ENCODE measurements at places on chromosomes 6 and 20. TPM values are rescaled to one million over a fixed set of nuclear protein-coding genes. Genes with fewer than 3 reads are reported as not detected.

Gene CST5
- not detected for total RNA-seq

DNA sequence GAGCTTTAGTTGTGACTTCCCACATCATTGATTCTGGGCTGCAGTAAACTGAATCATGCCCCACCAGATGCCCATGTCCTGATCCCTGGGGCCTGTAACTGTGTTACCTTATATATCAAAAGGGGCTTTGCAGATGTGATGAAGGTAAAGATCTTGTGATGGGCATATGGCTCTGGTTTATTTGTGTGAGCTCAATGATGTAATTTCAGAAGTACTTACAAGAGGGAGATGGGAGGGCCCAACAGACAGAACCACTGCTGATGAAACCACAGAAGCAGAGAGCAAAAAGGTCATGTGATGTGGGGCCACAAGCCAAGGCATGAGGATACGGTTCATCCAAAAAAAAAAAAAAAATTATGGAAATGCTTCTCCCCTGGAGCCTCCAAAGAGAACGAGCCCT is 118.7 kb downstream of the TOX2 start:
- H3K36me3 ChIP-seq: no peaks in the 10 kb centered on the region
- H3K4me3 ChIP-seq: no peak overlapping the region
- peaks cover 3% of the 10 kb centered on the region for H3K27me3 ChIP-seq

DNA sequence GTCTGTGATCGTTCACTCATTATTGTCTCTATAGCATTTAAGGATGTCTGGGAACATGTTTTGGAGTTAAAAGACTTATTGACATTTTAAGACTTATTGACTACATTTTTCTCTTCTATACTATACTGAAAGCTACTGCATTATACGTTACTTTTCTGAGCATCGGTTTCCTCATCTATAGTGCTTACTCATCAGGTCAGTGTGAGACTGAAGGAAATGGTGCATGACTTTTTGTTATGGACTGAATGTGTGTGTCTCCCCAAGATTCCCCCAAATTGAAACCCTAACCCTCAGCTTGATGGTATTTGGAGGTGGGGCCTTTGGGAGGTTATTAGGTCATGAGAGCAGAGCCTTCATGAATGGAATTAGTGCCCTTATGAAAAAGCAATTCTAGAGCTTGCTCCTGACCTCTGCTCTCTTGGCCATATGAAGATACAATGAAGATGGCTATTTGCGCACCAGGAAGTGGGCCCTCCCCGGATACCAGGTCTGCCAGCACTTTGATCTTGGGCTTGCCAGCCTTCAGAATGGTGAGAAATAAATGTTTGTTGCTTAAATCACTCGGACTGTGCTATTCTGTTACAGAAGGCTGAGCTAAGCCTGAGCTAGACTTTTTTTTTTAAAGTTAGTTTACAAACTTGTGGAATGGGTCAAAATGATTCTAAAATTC is 243.7 kb upstream of the RREB1 start:
- H3K4me1 ChIP-seq: no peaks in the 10 kb centered on the region
- no peak overlapping the region for H3K27ac ChIP-seq
- no peak overlapping the region for H3K4me3 ChIP-seq

GRCh38 chr20:64092258-64093012 is 8.2 kb upstream of the LKAAEAR1 start:
- no peaks in the 10 kb centered on the region for H3K4me1 ChIP-seq
- DNase-seq: no peak
- no peaks in the 10 kb centered on the region for H3K27me3 ChIP-seq
- H3K27ac ChIP-seq: no peak overlapping the region
- H3K36me3 ChIP-seq: peaks cover 2% of the 10 kb centered on the region

DNA sequence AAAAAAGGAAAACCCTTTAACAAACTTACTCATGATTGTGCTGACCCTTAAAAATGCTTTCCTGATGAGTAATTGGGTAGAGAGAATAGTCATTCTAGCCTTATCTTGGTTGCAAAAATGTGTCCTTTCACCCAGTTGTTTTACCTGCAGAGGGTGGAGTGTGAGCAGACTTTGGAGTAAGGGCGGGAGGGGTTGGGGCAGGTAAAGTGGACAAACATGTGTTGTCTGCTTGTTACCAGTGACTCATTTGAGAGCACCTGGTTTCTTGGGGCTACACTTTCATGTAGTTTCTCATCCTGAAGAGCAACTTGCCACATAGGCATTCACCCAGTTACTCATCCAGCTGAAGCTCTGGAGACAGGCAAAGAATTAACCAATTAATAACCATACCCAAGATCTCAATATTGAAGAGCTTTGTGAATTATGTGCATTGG is 121.1 kb downstream of the TNFRSF21 start:
- H3K36me3 ChIP-seq: no peaks in the 10 kb centered on the region
- H3K4me1 ChIP-seq: no peaks in the 10 kb centered on the region
- peaks cover 6% of the 10 kb centered on the region for H3K27me3 ChIP-seq
- DNase-seq: no peak
- no peak overlapping the region for H3K4me3 ChIP-seq
- H3K27ac ChIP-seq: no peak overlapping the region

DNA sequence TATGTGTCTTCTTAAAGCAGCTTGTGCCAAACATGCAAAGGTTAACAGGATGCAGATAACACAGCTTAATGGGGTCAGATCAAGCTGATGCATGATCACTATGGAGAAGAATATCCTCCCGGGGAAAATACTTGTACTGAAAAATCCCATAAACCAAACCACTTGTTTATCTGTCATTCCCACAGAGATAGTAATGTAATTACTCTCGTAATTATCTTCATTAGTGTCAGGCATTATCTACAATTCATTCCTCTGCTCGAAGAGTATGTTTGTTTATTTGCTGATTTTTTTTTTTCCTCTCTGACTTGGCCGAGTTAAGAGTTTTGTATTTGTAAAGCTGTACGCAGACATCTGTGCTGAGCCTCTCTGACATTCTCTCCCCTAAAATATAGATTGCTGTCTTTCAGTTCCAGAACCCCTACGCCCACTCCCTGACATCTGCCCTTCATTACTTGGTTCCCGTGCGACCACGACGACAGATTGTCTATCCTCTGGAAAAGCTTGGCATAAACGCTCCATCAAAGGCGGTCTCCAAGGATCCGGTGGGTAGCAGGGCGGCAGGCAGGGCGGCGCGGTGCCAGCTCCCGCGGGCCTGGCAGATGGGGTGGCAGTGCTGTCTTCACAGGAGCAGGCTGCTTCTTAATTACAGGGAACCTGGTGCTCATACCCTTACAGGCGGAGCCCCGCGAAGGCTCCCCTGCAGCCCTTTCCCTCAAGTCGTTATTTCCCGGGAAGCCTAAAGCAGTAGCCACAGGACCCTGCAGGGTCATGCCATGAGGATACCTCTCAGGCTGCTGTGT is 147.2 kb downstream of the CFAP61 start:
- H3K27ac ChIP-seq: no peak overlapping the region
- H3K36me3 ChIP-seq: no peaks in the 10 kb centered on the region
- peaks cover 22% of the 10 kb centered on the region for H3K27me3 ChIP-seq
- H3K4me1 ChIP-seq: no peaks in the 10 kb centered on the region
- H3K4me3 ChIP-seq: no peak overlapping the region

DNA sequence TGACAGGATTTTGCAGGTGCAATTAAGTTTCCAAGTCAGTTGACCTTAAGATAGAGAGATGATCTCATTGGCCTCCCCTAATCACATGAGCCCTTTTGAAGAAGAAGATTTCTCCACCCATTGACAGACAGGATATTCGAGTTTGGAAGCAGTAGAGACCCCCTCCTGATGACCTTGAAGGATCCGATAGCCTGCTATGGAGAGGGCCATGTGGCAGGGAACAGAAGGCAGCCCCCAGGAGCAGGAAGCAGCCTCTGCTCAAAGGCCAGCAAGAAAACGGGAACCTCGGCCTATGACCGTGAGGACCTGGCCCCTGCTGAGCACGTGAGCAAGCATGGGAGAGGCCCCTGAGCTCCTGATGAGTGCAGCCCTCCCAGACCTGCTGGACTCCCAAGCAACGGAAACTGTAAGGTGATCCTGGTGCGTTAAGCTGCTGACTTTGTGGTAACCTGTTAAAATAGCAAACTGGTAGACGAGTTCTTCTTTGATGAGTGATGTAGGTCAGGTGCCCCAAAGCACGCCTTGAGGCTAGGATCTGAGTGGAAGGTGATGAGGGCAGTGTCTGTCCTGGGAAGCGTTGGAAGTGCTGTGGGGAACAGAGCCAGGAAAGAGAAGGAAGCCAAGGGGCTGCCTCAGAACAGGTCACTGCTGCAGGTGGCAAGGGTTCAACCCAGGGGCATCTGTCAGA is 18.5 kb upstream of the TUBB2A start:
- no peak overlapping the region for H3K27ac ChIP-seq
- H3K4me1 ChIP-seq: peaks cover 7% of the 10 kb centered on the region
- H3K4me3 ChIP-seq: no peak overlapping the region
- no peaks in the 10 kb centered on the region for H3K36me3 ChIP-seq
- peaks cover 2% of the 10 kb centered on the region for H3K27me3 ChIP-seq

DNA sequence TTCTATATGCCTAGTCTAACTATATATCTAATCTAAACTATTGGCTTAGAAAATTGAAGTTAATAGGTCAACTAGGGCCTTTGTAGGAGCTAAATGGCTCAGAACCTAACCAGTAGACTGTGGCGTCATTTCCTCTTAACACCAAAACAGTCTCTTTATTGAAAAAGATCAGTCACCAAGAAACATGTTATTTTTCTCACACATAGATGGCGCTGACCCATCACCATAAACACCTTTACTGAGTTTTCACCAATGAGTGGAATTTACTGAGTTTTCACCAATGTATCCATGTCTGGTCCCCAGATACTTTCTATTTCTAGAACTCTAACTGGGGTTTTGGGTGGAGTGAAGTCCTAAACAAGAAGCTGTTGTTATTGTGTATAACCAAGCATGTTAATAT is 636.0 kb downstream of the BCKDHB start:
- H3K4me3 ChIP-seq: no peak overlapping the region
- no peak overlapping the region for H3K27ac ChIP-seq
- H3K27me3 ChIP-seq: no peaks in the 10 kb centered on the region
- DNase-seq: no peak
- H3K4me1 ChIP-seq: no peaks in the 10 kb centered on the region

DNA sequence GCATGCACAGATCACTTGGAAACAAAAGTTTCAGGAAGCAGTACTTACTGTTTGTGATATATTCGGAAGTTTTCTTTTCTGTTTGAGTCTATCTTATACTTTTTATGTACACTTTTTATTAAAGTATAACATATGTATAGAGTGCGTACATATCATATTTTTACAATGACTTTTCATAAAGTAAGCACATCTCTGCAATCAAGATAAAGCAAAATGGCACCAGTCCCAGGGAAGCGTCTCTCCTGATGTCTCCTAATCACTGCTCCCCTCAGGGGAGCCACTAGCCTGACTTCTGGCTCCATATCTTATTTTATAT is 26.3 kb downstream of the CDS2 start:
- no peaks in the 10 kb centered on the region for H3K27me3 ChIP-seq
- no peak overlapping the region for H3K27ac ChIP-seq
- peaks cover 6% of the 10 kb centered on the region for H3K36me3 ChIP-seq
- H3K4me3 ChIP-seq: no peak overlapping the region
- peaks cover 46% of the 10 kb centered on the region for H3K4me1 ChIP-seq

Data from activated naive CD4-positive, alpha-beta T cell treated with anti-CD3 and anti-CD28 coated beads for 36 hours (primary cell).